ENCODE measurements at places on chromosomes 7 and 10. TPM values are rescaled to one million over a fixed set of nuclear protein-coding genes. Genes with fewer than 3 reads are reported as not detected.

GRCh38 chr7:128059143-128059988 is 28.1 kb upstream of the LRRC4 start:
- no peak for DNase-seq

DNA sequence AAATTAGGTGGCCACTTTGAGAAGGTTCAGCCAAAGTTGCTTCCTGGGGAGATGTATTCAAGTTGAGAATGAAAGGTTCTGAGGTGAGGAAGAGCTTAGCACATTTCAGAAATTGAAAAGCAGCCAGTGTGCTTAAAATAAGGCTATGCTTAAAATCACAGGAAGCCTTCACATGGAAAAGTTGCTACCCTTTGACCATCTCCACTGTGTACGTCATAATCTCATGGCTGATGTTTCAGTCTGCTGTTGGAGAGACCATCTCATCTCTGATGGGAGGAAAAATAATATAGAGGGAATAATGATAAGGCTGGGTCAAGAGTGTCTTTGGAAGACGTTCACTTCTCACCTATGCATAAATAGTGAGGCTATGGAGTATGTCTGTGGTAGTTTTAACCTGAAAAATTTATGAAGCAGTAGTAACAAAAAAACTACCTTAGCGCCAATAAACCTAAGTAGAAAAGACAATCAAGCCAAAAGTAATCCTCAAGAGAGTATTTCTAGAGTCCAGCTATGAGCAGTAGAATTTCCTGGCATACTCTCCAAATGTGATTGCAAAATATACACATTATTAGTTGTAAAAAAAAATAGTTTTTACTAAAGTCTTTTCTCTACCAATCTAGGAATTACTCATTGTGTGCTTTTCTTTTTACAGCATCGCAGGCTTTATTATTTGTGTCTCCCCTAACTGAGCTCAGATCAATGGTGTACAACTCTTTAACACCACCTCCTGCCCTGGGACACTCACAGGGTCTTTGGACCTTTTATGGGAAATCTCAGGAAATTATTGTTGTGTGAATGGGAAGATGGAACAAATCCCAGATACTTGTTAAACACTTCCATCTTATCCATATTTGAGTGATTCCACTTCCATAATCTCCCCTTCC is 435.2 kb upstream of the LRGUK start:
- DNase-seq = no peak

- DNase-seq = peak; percentile 76
Measured at GRCh38 chr7:102286237-102287110, at the start of gene SH2B2. SH2B2 (plus strand) TSS chr7:102286868; CDS start chr7:102300551, 13,683 bp downstream.

GRCh38 chr10:89183571-89183970 is 23.5 kb downstream of the CH25H start:
- no peak for DNase-seq

GRCh38 chr7:98079891-98080648 is 26.6 kb upstream of the LMTK2 start:
- DNase-seq = no peak

The CCDC172 gene
- total RNA-seq = not detected

The SYCE1 gene
- total RNA-seq = not detected

The NOS3 gene
- total RNA-seq = not detected

GRCh38 chr10:114753126-114753525 is 68.5 kb upstream of the FHIP2A start:
- DNase-seq = no peak

DNA sequence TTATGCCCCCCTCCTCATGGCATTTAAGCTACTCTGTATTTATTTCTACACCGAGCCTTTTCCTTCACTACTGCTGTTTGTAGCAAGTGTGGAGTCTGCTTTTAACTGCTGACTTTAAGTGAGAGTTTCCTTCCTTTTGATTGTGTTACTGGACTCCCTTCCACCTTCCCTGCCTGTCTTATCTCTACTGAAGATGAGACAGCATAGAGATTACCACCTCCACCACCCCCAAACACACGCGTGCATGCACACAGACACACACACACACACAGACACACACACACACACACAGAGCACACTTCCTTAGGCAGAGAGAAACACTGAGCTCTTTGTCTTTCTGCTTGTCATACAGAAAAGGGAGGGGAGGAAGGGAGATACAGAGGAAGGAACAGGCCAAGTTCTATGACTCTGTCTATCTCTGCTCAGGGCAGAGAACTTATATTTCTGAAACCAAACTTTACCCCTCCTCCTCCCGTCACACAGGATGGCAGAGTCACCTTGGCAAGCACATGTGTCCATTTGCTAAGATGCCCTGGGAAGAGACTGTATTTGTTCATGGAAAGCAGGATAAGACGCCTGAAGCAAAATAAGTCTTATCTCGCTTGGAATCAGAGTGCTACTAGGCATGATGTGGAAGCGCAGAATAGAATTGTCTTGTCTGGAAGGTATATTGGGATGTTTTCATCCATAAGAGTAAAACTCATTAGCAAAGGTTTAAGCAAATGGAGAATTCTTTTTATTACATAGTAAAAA is 81.8 kb upstream of the CAV2 start:
- DNase-seq = peak; percentile 84

- DNase-seq = no peak
Measured at GRCh38 chr10:48896756-48897440, 42.7 kb downstream of the LRRC18 start.

GRCh38 chr7:77819021-77819420 is 20.4 kb downstream of the PHTF2 start:
- no peak for DNase-seq

GRCh38 chr10:62082729-62083411 is 181.4 kb downstream of the ARID5B start:
- peak; percentile 85 for DNase-seq

GRCh38 chr7:39702133-39702532 is 78.8 kb downstream of the RALA start:
- DNase-seq = no peak

GRCh38 chr10:132111121-132111731 is 45.5 kb downstream of the JAKMIP3 start:
- no peak for DNase-seq

The ARHGEF35 gene
- not detected for total RNA-seq

DNA sequence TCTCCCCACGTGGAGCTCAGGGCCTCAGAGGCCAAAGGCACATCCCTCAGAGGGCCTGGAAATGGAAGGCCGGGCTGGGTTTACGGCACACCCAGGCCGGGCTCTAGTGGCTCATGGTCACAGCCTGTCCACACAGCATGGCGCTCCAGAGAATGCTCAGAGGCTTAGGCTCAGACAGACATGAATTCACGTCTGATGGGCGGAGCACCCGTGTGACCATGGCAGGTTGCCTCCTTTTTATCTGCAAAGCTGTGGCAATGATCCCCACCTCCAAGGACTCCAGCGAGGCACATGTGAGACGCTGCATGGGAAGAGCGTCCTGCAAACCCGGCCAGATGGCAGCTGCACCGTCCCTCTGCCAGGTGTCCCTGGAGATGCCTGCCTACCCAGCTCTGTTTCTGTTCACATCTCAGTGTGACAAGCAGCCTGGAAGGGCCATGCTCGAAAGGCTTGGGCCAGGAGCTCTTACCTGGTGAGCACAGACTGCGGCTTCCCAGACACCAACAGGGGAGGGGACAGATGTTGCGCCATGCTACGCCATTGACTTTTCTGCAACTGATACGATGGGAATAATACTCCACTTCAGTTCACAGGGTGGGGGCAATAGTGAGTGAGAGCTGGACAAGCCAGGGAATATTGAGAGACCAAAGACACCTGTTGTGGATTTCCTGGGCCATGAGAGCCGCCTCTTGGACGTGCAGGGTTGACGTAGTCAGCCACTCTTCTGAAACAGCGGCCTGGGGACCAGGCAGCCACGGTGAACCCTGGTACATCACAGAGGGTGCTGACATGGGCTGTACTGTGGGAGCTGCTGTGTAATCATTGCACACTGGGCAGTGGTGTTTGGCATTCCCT is 34.4 kb upstream of the FAM20C start:
- DNase-seq = no peak

The MAP3K8 gene
- 0.67 TPM for total RNA-seq

GRCh38 chr10:6788231-6788630 is 208.2 kb upstream of the PRKCQ start:
- DNase-seq = no peak

- DNase-seq = no peak
Measured at GRCh38 chr10:10193848-10194247, 823.8 kb upstream of the CELF2 start.

GRCh38 chr10:5462841-5463293 is 36.5 kb downstream of the CALML5 start:
- DNase-seq = no peak

- DNase-seq = peak; percentile 32
Measured at GRCh38 chr7:114973147-114973546, 51.3 kb downstream of the MDFIC start.

DNA sequence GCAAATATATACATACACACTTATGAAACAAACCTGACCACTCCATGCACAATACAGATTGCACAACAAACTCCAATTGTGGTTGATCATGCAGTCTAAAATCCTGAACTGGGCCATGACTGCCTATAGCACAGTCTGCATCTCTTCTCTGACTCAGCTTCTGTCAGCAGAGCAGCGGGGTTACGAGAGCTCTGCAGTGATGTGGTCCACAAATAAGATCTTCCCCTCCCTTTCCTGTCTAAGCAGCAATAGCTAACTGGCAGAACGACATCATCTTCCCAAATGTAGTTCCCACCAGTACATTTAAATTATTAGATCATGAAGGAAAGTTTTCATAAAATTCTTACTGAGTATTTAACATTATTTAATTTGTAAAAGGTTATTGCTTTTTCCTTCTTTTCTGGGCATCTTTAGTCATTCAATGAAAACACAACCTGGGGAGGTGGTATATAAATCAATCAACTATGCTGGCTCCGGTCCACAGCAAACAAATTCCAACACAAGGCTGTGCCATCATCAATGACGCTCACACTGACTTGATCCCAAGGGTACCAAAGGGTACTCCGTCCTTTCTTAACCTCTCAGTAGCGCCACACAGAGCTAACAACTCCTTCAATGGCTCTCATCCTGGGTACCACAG is 17.1 kb downstream of the ARHGAP21 start:
- peak; percentile 41 for DNase-seq

The ERV3-1 gene
- 2.1 TPM for total RNA-seq

- DNase-seq = no peak
Measured at GRCh38 chr7:105734233-105734632, 142.2 kb downstream of the ATXN7L1 start.

DNA sequence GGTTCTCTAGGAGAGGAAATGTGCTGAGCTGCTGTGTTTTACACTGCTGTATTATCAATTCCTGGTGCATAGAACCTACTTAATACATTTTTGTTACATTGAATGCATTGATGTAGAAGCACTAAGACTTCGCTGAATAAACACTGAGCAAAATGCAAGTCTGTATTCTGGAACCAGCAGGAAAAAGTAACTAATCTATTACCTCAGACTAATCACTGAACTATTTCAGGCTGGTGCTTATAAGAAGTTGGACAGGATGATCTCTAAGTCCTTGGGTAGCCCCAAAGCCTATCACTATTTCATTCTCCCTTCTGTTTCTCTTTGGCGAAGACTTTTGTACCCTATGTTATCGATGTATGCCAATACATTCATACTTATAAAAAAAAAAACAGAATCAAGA is 87.2 kb upstream of the LRRTM3 start:
- DNase-seq = no peak

DNA sequence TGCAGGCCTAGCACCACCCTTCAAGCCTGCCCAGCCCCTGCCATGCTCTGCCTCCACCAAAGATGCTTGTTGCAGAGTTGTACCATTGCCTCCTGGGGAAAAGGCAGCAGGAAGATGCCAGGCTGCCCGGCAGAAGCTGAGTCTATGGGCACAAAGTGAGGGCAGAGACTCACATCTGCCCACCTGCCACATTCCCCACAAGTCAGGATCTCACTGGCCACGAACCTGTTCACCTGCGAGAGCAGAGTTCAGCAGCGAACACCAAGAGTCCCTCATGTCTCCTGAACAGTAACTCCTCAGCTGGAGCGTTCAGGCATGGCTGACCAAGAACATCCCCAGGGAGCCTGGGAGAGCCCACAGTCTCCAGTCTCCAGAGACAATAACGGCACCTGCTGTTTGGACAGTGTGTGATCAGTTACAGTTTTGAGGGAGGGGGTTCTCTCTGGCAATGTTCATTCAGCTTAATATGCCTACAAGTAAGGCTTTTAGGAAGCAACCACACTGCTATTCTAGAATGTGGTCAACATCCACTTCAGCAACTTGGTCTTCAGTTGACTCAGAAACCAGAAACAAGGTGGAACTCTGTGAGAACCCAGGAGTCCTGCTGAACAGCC is 78.5 kb downstream of the GRID1 start:
- DNase-seq = no peak

- no peak for DNase-seq
Measured at GRCh38 chr7:6127110-6127490, 95.9 kb downstream of the ANKRD61 start.

The TMEM139 gene
- not detected for total RNA-seq

DNA sequence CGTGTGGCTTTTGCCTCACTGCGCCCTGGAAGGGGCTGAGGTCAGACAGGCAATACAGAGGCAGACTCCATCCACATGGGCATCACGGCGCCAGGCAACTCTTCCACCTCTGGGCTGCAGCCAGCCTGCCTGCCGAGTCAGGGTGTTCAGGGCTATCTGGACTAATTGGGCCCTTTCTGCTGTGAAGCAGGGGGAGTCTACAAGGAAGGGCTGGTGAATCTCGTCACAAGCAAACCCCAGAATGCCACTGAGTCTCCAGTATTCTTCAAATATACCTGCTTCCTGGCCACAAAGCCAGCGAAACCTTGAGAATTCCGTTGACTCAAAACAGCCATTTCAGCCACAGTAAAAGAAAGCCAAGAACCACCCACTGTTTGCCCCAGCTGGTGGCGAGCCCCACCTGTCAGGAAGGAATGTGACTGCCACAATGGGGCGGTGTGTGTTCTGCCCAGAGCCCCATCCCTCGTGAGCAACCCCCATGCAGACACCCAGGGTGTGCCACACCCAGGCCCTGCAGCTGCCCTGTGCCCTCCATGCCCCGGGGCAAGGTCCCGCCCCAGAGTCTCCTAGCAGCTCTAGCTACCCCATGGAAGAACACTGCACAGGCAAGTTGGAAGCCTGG is 117.3 kb downstream of the FAM53B start:
- DNase-seq = no peak

The CRHR2 gene
- total RNA-seq = not detected

The NUTM2E gene
- 0.03 TPM for total RNA-seq

DNA sequence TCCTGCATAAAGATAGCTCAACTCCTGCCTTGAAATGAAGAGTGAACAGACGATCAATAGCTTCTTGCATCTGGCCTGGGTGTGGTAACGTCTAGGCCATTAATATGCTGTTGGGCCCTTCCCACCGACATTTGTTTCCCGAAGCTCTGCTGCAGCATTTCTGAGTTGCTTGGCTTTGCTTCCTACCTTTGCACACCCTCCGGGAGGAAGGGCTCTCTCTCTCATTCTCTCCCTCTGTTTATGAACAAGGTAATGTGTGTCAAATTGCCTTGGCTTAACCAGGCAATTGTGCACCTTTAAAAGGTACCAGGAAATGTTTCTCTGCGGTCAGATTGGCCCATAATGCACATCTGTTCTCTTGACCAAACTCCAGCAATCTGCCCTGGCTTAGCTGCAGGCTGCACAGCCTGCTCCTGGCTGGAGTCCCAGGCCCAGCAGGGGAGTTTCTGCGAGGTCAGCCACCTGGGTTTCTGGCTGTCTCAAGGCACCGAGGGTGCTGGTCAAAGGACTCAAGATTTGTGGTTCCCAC is 223.7 kb downstream of the SNX10 start:
- DNase-seq = no peak

All from SK-MEL-5 (cell line).